Peyer's patch (tissue), 4 donors: ENCODE measurements at places on chromosomes 1 and 21. TPM values are rescaled to one million over a fixed set of nuclear protein-coding genes. Genes with fewer than 3 reads are reported as not detected.

DNA sequence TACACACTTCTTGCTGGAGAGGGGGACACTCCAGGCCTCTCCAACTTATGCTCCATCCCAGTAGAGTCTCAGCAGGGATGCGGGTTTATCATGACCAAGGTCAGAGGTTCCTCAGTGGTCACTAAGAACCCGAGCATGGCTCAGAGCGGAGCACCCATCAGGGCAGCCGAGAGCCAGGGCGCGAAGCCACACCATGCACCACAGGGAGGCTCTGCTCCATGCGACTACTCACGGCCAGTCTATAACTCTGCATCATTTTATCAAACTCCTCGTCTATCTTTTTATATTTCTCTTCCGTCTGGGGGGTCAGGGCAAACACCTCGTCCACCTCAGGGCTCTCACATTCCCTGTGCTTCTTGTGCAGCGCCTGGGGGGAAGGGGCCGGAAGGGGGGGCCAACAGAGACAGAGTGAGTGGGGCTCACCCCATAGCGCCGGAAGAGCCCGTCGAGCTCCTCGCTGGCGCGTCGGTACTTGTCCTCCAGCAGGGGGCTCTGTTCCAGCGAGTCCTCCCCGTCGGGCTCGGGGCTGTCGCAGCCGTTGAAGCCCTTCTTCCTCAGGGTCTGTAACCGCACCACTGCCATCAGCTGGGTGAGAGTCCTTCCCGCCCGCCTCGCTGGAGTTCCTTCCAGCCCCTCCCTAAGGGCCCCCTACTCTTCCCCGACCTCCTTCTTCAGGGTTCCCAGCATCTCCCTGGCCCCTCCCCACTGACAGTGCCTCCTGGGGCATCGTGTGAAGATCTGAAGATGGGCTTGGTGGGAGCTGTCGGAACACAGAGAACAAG lies 20.0 kb downstream of the MEF2D start:
- peak; percentile 73 for DNase-seq

GRCh38 chr1:54551891-54552290 lies 3.9 kb downstream of the ACOT11 start:
- DNase-seq = no peak

Gene TEDDM1
- not detected for total RNA-seq

DNA sequence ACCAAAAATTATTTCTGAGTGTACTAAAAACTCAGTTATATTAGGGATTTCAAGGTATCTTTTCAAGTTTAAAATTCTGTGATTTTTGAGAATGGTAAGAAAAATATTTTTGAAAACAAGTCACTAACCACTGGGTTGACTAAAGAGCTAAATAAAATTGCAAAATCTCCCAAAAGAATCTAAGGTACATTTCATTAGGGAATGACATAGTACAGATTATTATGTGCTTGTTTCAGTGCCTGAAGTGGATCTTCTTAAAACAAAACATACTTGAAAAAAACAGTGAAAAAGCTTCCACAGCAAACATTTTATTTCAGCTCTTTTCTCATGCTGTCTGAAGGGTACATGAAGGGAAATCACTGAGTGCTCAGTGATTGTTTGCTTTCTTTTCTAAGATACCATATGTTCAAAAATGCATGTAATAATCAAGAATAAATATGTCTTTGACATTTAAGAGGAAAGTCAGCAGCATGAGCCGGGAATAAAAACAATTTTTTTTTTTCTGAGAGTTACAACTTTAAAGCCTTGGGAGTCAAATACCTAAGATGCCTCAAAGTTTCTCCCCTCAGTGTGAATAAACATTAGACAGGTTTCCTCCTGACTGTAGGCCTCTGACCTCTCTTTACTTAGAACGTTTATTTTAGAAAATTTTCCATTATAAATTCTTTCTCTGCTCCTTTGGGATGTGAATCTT lies 200.7 kb downstream of the KCNT2 start:
- no peak for DNase-seq

DNA sequence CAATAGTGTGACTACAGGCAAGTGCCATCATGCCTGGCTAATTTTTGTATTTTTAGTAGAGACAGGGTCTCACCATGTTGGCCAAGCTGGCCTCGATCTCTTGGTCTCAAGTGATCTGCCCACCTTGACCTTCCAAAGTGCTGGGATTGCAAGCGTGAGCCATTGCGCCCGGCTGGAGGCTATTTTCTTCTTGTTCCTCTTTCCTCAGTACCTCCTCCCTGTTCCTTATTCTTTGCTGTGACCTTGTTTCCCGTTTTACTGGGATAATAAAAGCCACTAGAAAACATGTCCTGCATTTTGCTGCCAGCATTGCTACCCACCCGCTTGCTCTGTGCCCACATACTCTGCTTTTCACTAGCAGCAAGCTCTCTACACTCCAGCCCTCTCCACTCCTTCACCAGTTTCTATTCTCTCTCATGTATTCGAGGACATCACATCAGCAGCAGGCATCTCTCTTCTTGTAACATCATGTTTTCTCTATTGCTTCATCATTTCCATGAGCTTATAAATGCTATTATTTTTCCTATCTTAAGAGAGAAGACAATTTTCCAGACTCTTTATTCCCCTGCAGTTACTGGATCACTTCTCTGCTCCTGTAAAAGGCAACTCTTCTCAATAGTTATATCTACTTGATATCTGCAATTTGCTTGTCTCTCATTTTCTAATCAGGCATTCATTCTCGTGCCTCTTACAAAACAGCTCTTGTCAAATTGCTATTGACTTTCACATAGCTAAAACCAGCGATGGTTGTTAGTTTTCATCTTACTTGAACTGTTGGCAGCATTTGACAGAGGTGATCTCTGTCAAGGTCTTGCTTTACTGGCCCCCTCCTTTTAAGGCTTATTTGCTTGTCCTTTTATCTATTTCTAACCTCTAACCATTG lies 34.5 kb upstream of the C21orf91 start:
- DNase-seq = no peak
